ENCODE measurements at places on chromosomes 1 and 21.

DNA sequence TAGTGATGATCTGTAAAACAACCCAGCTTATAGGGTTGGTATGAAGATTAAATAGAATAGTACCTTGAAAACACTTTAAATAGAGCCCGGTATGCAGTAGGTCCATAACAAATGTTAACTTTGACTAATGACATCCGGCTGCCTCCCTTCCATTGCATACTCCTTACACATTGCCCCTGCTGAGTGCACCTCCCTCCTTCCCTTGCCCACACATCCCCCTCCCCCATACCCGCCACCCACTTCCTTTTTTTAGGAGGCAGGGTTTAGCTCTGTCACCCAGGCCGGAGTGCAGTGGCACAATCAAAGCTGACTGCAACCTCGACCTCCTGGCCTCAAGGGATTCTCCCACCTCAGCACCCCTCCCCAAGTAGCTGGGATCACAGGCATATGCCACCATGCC is 24.4 kb upstream of the ZC3H12A start:
- DNase-seq, result no peak

DNA sequence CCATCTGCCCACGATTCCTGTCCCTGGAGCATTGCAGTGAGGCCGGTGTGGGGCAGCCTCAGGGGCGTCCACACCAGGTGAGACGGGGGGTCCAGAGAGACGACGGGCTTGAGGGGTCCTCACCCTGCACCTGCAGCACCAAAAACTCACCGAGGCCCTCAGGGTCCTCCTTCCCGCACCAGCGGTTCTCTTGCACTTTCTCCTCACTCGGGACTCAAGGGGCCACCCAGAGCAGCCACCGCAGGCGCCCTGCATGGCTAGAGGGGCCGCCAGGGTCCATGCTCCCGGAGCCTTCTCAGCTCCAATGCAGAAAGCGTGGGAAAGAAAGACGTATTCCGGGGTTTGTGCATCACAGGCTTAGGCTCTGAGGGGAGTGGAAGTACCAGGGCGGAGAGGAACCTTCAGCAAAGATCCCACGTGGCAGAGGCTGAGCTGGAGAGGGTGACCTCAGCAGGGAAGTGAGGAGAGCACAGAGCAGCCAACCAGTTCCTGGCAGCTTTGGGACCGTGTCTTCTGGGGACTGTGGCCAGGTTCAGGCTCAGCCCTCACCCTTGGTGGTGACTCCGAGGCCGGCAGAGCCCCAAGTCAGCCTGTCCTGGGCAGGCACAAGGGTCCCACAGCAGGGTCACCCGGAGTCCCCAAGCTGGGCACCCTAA is 19.5 kb upstream of the COL6A2 start:
- peak; percentile 6 for DNase-seq

DNA sequence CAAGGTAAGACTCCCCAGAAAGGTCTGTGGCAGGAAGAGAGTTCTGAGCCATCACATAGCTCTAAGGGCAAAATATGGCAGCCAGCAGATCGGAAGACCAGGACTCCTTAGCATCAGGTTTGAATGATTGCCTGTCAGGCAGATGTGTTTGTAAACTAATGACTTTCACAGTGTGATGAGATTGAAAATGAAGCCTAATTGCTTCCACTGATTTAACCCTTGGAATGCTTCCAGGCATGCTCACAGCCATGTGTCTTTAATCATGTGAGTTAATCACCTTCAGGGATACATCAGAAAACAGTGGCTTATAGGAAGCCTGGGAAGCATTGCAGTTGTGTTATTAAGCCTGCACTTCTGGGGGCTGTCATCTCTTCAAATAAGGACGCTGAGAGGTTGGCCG is 82.8 kb downstream of the LRRC53 start:
- DNase-seq, result peak; percentile 10

DNA sequence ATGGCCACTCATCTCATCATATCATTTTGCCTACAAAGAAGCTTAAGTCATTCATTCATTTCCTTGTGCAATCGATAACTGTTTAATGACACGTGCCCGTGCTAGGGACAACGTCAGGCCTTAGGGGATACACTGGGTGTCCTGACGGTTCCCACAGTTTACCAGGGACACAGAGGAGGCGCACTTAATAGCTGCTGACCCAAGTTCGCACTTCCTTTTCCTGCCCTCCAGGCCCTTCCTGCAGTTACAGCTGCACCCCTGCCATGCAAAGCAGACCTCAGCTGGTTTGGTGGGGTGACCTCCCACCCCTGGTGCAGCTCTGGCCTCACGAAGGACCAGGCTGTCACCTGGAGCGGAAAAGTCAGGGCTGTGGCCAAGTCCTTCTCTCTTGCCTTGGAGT is 4.2 kb downstream of the SPATA21 start:
- no peak for DNase-seq

- no peak for DNase-seq
Observed at GRCh38 chr21:31220575-31220974, 123.5 kb downstream of the TIAM1 start.

DNA sequence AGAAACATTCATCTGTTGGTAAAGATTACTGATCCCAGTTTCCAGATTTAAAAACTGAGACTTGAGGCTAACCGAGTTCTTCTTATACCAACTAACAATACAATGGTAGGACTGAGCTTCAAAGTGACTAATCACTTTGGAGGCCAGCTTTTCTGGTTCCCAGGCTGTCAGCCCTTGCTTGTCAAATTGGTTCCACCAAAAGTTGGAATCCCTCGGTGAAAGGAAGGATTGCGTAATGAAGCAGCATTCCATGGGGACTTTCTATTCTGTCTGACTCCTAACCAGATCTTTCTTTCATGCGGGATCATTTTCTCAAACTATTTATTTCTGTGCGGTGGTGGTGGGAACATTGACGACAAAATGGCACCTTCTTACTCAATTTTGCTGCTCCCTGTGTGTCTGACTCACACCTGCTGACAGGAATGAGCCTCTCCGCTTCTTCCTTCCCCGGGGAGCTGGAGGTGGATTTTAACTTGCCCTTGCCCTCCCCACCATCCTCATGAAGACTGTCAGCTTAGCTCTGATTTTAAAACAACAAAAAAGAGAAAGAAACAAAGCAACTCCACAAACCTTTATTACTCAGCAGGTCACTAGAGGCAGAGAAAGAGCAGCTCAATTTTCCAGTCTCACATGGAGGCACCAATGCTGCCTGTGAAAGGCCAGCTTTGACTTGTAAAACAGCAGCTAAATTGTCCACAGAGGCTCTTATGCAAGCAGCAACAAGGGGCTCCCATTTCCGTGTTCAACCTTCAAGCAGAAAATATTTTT is 32.9 kb upstream of the RASAL2 start:
- DNase-seq, result no peak

Data from WERI-Rb-1 (cell line).